ENCODE measurements at places on chromosomes 2 and 18.

DNA sequence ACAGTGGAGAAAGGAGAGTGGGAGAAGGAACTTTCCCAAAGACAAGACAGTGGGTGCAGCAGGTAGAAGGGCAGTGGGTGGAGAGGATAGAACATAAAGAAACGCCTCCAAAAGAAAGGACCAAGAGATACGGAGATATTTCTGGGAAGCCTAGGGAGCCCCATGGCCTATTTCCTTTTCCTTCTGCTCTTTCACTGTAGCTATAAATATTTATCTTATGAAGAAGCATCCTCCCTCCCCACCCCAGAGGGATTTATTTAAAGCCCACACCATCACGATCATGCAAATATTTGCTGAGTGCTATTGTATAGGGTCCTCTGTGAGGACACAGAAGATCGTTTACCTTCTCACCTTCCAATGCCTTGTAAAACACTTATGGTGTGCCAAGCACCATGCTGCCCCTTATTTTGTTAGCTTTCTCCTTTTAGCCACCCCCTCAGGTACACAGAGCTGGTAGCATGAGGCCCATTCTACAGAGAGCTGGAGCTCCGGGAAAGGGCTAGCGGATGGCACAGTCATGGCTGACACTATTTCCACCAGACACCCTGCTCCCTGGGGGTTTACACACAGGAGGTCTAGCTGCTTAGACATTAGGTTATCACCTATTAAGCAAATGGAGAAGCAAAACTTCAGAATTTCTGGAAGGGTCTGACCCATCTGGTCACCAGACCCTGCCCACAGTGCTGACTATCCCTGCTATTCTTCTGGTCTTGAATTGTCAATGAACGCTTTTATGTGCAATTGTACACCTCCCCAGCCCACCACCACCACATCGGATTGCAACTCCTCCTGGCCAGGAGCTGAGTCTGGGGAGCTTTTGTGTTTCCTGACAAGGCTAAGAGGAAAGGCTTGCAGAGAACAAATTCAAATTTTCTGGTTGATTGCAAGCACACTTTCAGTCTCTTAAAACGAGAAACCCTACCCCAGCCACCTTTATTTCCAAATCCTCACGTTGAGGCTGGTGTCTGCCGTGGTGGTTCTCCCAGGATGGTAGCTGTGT, 91.8 kb upstream of the KLF7 start:
- no peak for DNase-seq

- no peak for DNase-seq
Measured at GRCh38 chr2:199303728-199304177, 154.0 kb downstream of the SATB2 start.

DNA sequence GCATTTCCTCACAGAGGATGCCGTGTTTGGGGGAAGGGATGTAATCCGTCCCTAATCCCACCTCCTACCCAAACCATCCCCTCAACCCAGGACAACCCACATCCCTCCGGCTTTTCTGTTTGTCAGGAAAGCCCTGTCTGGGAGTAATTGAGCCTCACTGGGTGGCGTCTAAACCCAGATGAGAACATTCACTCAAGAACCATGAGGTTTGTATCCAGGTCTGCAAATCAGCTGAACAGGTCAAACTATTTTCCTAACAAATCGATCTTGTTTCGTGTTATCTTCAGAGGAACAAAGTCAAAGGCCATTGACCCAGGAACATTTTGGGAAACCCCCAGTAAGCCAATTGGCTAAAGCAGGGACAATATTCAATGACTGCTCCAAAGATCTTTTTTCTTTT, 25.7 kb downstream of the CYP27C1 start:
- DNase-seq, result no peak

- no peak for DNase-seq
Measured at GRCh38 chr2:45857275-45857609, 205.8 kb downstream of the PRKCE start.

- no peak for DNase-seq
Measured at GRCh38 chr2:175877845-175878544, 124.1 kb downstream of the LNPK start.

DNA sequence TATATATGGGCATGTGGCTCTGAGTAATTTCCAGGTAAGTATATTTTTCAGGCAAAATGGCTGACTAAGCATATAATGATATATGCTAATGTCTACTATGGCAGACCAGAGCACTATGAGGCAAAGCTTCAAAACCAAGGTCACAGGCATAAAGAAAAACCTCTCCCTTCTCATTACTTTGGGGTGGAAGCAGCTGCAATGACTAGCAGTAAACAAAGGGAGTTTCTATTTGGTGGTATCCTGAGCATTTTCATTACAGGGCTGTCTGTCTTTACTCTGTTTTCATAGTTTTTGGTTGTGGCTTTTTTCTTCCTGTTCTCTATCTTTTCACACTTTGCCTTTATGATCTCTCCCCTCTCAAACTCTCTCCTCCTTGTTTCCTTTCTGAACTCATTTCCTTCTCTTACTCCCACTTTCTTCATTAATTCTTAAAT, 15.6 kb downstream of the PDE6D start:
- no peak for DNase-seq

- no peak for DNase-seq
Measured at GRCh38 chr18:75279381-75279780, 68.8 kb downstream of the TSHZ1 start.

DNA sequence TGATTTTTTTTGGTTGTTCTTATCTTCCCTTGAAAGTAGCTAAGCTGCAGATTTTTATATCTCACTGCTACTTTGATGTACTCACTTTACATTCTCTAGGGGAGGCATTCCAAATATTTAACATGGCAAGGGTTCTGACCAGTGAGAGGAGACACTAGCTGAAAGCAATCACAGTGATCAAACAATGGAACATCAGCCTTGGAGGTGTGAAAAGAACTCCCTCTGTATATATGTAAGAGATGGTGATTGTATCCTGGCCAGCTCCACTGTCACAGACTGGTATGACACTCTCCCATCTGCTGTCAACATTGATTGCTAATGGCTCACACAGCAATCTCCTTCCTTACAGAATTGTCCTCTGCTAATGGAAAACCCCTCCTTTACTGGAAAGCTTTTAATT, 291.7 kb upstream of the CDH19 start:
- DNase-seq, result no peak

GRCh38 chr2:144827404-144827803, 307.5 kb upstream of the ZEB2 start:
- no peak for DNase-seq

GRCh38 chr2:33484042-33484621, 7.7 kb downstream of the RASGRP3 start:
- DNase-seq, result no peak

GRCh38 chr2:182220335-182220734, 206.5 kb downstream of the PDE1A start:
- DNase-seq, result no peak

- no peak for DNase-seq
Measured at GRCh38 chr2:44531289-44531688, 169.5 kb downstream of the CAMKMT start.

DNA sequence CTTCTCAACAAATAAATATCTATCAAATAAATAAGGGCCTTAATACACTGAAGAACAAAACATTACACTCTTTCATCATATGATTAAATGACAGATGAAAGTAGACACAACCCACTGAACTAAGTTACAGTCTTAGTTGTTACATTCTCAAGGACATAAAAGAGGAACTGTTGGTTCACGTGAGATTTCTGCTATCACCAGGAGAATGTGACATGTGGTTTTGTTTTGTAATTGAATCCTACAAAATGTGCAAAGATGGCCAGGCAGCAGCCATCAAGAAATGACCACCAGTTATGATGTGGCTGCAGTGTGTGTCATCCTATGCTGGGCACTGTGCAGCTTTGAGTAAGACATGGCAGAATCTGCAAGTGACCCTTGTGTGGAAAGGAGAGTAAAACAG, 310.6 kb upstream of the PIK3C3 start:
- DNase-seq, result no peak

DNA sequence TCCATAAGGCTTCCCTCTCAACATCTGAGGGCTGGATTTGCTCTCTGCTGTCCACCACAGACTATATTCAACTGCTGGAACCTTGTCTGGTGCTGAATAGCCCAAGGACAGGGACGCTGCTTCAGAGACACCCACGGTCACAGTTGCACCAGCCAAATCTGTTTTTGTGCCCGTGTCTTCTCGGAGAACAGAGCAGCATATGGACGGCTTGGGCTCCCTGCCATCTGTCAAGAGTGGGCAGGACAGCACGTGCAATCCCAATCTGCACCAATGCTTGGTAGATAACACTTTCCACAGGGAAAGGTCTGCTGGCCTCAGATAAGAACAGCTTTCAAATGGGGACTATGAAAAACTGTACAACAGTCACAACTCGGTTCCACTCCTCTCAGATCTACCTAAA, 466.1 kb downstream of the TGIF1 start:
- no peak for DNase-seq

DNA sequence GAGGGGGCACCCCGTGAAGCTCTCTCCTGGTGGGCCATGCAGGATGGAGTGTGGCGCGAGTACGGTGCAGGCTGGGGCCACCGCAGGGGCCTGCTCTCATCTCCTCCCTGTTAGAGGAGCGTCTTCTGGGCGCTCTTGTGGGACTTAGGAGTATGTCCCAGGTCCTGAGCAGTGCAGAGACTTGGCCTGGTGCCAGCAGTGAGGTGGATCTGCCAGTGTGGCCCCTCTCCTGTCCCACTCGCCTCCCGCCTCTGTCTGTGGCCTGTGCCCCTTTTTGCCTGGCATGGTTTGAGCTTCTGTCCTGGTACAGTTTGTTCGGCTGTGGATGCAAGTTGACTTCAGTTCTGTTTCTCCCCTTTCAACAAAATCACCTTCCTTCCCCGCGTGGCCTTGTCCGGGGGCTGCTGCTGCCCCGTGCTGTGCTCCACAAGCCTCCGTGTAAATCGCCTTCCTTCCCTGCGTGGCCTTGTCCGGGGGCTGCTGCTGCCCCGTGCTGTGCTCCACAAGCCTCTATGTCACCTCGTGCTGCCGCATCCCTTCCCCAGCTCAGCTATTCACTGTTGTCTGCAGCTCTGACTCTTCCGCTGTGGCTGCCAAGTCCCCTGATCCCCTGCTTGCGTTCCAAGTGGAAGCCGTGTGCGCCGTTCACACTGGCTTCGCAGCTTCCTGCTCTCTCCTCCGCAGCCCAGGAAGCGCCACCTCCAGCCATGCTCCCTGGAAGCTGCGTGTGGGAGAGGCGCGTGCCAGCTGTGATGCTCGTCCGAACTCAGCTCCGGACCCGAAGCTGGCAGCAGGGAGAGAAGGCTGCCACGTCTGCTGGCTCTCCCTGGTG, 13.7 kb downstream of the LDLRAD4 start:
- no peak for DNase-seq

GRCh38 chr18:23257137-23257536, 121.9 kb downstream of the CABLES1 start:
- no peak for DNase-seq

DNA sequence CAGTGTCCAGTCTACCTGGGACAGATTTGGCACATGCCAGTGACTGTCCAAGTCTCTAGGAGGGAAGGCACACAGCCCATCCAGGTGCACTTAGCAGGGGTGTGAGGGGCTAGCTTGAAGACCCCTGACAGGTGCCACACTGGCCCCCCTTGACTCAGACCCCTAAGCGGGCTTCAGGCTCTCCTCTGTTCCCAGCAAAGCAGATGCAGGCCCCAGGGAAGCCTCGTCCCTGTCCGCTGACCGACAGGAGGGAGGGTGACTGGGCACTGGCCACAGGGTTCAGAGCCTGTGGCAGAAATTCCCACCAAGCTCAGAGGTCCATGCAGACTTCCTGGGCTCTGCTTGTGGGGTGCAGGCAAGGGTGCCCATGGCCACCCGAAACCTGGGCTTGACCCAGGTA, 239.8 kb upstream of the MYT1L start:
- no peak for DNase-seq

DNA sequence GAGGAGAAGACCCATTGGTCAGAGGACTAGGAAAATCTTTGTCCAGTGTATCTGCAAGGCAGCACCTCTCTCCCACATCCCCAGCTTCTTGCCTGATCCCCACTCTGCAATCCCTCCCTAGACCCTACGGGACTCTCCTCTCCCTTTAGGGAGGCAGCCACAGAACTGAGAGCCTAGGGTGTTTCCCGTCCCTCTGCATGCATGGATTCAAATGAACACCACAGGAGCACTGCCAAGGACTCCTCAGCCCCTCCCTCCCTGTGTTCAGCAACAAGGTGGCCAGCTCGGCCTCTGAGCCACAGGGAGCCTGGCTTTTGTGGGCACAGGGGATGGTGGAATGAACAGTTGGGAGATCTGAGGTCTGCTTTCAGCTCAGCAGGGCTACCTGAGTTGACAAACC, 117.1 kb downstream of the TXNL1 start:
- DNase-seq, result no peak

DNA sequence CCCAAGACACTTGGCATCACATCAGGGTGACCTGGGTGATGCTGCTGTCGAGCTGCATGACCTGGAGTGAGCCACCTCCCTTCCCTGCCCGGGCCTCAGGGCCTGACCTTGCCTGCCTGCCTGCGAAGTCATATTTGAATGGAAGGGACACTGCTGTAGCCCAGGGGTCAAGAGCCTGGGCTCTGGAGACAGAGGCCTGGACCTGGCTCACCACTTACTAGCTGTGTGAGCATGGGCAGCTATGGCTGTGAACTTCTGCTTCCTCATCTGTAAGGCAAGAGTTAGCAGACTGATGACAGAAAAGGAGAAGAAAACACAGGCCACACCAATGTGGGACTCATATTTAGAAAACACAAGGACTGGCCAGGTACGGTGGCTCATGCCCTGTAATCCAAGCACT, 118.7 kb downstream of the ZFP36L2 start:
- DNase-seq, result no peak

DNA sequence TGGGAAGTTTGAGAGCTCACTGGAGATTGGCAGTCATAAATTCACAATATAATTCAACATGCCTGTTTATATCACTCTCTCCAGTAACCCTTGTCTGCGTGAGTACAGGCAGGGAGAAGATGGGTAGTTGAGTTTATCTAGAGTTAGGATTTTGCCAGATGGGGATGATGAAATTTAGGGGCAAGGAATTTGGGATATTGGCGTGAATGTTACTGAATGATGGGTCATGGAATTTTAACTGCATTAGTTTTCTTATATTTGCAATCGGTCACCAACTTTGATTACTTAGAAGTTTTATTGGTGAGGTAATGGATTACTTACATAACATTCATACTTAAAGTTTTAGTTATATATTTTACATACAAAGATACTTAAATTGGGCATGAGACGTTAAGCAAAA, 35.1 kb downstream of the SANBR start:
- DNase-seq, result no peak

GRCh38 chr2:233964581-233964980, 47.4 kb downstream of the TRPM8 start:
- DNase-seq, result no peak

DNA sequence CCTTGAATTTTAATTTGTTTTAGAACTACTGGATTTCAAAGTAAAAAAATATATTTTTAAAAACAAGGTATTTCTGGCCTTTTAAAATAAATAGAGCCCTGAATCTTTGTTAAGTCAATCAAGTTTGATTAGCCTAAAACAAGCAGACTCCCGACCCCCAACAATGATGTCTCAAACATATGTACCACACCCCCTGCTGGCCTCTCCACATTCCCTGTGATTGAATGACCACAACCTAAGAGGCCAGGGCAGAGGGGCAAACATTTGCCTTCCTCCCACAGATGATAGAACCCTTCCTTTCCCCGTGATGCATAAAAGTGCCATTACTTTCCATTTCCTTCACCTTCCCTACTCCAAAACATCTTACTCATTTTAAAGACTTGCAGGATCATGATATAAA, 130.9 kb downstream of the STK39 start:
- no peak for DNase-seq

GRCh38 chr2:85327822-85328617, at the start of gene TGOLN2:
TGOLN2 (minus strand) TSS chr2:85327989; CDS start chr2:85327962, 27 bp downstream.
- DNase-seq, result peak; percentile 88

GRCh38 chr2:146734042-146734820, 1110.6 kb upstream of the ACVR2A start:
- no peak for DNase-seq

- no peak for DNase-seq
Measured at GRCh38 chr2:219024059-219024458, 17.3 kb downstream of the CFAP65 start.

All from activated naive CD4-positive, alpha-beta T cell (primary cell).